Tongue (tissue), 3 donors: ENCODE measurements at places on chromosomes 12 and 14. TPM values are rescaled to one million over a fixed set of nuclear protein-coding genes. Genes with fewer than 3 reads are reported as not detected.

DNA sequence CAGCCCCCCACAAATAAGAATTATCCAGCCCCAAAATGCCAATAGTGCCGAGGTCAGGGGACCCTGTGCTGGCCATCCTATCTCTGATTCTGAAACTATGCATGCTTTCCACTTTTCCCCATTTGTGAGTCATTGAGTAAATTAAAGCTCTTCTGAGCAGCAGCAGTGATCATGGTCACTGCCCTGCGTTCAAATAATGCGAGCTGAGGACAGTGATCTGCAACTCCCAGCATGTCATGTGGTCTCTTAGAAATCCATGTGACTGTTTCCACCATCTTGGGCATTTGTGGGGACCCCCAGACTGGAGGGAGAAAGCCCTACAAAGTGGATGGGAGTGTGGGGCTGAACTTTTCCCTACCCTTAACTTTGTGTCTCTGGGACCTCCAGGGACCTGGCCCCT is 53.8 kb downstream of the C14orf132 start:
- no peak for DNase-seq

Gene PLEKHH1
- total RNA-seq, result 4.3 TPM

GRCh38 chr12:124293286-124294003 is 1.4 kb upstream of the RFLNA start:
- no peak for DNase-seq

- DNase-seq, result no peak
Measured at GRCh38 chr14:39762576-39763401, 330.6 kb upstream of the FBXO33 start.

- DNase-seq, result no peak
Measured at GRCh38 chr14:56046546-56046945, 71.7 kb upstream of the PELI2 start.

DNA sequence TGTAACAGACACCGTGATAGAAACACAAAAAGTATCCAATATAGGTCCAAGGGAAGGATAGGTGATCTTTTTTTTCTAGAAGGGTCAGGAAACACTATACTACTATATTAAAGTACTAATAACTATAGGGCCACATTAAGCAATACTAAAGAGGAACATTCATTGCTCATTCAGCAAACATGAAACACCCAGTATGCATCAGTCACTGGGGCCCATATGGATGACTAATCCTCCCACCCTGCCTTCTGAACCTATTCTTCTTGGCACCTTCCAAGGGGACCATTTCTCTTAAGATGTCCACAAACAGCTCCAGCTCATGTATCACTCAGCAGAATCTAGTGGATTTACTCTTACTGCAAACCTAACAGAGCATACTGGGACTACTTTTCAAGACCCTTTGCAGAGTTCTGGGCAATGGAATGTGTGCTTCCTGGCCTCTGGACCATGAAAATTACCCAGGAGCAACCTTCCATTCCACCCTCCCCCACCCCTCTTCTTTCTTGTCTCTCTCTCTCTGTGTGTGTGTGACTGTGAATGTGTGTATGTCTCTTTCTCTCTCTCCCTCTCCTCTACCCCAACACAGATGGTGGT is 187.9 kb downstream of the EPS8 start:
- no peak for DNase-seq

GRCh38 chr12:47947341-47947740 is 16.1 kb upstream of the TMEM106C start:
- peak; percentile 58 for DNase-seq

GRCh38 chr14:55731881-55732498 is 152.0 kb downstream of the KTN1 start:
- DNase-seq, result peak; percentile 45

GRCh38 chr12:108308395-108309085 is 30.6 kb downstream of the CMKLR1 start:
- DNase-seq, result peak; percentile 37

DNA sequence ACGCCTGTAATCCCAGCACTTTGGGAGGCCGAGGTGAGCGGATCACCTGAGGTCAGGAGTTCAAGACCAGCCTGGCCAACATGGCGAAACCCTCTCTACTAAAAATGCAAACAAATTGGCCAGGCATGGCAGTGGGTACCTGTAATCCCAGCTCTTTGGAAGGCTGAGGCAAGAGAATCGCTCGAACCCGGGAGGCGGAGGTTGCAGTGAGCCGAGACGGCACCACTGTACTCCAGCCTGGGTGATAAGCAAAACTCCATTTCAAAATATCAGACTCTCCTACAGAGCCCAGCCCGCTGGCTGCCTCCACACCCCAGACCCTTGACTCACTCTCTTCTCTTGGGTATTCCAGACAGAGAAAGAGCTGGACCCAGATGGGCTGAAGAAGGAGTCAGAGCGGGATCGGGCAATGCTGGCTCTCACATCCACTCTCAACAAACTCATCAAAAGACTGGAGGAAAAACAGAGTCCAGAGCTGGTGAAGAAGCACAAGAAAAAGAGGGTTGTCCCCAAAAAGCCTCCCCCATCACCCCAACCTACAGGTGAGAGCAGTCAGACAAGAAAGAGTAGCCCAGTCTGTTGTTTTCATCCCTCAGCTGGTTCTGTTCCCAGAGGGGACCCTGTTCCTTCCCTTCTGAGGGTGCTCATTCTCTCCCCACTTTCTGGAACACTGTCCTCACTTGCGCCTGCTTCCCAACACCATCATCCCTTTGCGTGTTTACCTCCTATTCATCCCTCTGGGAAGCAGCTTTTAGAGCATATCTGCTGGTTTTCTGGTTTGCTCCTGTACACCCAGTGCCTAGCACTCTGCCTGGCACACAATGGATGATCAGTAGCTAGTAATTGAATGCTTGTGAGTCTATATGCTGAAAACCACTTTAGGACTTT is 19.7 kb downstream of the AGAP2 start:
- DNase-seq, result no peak

Gene BHLHE41
- total RNA-seq, result 8.2 TPM

Gene TBC1D30
- 2.6 TPM for total RNA-seq

Gene C12orf54
- not detected for total RNA-seq

DNA sequence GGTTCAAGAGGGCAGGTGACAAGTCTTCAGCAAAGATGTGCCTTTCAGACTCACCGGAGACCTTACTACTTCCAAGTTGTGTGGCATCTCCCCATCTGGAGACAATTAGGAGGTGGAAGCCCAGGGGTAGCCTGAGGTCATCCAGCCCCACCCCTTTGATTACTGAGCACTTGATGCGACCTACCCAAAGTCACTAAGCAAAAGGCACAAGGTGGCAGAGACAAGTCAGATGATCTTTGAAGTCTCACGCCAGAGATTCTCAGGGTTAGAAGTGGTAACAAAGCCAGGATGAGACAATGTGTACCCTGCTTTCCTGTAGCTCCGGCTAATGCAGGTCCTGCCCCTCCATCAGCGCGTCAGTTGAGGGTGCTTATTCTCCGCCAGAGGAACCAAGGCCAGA is 1.4 kb upstream of the FOXN3 start:
- no peak for DNase-seq

GRCh38 chr14:65772921-65773574 is 360.5 kb downstream of the FUT8 start:
- DNase-seq, result peak; percentile 19

GRCh38 chr12:116647813-116648212 is 88.6 kb downstream of the MAP1LC3B2 start:
- DNase-seq, result no peak

GRCh38 chr14:26289891-26290486 is 307.8 kb downstream of the NOVA1 start:
- DNase-seq, result peak; percentile 36

DNA sequence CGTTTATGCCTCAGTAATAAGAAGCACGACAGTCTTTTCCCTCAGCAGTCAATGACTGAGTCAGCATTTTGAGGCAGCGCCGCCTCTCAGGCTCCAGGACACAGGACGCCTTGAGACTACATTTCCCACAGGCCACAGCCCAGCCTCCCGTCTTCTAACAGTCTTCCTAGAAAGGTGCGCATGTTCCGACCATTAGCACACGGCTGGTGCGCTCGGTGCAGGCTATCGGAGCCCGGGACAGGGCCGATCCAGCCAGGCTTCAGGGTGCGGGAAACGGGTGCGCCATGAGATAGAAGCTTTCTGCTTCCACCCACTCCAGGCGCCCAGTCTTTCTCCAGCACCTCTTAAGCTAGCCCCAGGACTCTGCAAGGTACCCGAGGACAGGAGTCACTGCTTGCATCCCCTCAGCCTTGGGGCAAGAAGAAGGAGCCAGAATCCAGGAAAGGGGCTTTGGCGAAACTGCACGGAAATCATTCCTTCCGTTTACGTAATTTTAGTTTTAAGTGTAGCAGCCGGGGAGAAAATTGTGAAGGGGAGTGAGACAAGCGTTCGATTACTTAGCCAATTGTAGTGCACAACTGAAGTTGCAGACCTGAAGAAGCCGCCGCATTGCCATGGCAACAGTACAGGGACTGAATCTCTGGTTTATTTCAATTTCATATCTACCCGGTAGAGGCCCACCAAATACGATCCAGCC is 54.0 kb downstream of the ZNF641 start:
- DNase-seq, result peak; percentile 87

GRCh38 chr12:55694651-55695050 is 13.1 kb downstream of the ITGA7 start:
- DNase-seq, result no peak

Gene TMEM63C
- total RNA-seq, result 0.92 TPM

- peak; percentile 38 for DNase-seq
Measured at GRCh38 chr12:121576851-121577391, 3.9 kb downstream of the KDM2B start.

- DNase-seq, result no peak
Measured at GRCh38 chr14:71942904-71943694, 10.9 kb downstream of the RGS6 start.

Gene GLS2
- 0.21 TPM for total RNA-seq

DNA sequence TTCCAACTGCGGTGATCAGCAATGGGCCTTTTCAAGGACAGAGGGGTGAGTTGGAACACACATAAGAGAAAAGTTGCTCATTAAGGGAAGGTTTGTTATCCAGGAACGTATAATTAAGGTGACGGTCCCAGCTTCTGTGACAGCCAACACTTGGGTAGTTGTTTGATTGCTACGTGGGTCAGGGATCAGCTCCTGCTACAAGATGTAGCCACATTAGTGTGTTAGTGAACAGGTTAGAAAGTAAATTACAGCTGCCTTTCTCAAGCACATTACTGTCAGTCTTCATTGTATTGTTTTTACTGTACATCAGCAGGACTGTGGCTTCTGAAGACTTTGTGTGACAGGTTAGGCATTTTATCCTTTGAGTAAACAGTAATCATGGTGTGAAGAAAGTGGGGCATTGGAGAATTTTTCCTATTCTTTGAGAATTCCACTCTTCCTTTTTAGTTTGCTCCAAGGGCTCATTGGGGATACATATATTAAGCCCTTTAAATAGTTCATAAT is 230.5 kb downstream of the EGLN3 start:
- DNase-seq, result no peak

DNA sequence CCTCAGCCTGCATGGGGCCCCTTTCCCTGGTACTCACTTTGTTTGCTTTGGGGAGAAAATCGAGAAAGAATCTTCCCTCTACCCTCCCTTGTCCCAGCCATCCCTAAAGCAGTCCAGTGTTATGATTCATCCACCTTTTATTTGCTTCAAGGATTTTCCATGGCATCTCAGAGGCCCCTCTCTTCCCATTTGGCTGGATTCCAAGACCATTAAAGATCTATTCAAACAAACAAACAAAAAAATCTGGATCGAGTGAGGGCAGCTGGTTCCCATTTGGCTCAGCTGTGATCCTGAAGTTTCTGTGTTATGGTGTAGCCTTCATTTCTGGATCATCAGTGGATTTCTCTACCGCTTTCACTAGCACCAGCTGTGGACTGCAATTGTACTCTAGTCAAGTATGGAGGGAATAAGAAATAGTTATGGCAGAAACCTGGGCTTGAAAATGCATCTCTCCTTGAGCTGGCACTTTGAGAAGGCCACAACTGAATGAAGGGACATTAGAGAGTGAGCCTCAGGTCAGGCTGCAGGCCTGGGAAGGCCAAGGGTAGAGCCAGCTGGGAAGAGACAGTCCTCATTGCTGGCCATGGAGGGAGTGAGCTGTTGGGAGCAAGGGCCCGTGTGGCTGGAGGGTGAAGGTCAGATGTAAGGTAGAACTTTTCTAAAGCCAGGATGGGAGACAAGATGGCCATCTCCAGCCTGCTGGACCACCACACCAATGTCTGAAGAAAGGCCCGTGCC is 13.7 kb downstream of the KRT71 start:
- DNase-seq, result peak; percentile 88

Gene FZD10
- total RNA-seq, result 10.1 TPM

GRCh38 chr12:111827907-111828306 is 14.1 kb upstream of the MAPKAPK5 start:
- no peak for DNase-seq

Gene OR4E2
- total RNA-seq, result not detected

DNA sequence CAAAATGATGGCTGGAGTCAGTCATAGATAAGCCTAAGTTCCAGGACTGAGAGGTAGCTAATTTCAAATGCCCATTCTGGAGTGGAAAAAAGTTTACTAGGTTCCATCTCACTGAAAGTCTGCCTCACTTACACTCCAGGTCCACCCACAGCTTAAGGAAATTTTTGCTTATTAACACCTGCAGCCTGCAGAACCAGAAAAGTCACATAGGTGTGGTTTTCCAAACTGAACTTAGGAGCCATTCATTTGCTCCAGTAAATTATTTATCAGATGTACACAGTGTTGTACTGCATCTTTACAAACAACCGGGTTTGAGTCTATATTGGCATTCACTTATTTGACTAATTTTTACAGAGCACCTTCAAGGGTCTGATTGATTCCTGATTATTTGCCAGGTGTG is 157.4 kb upstream of the ARID2 start:
- no peak for DNase-seq

Gene VRTN
- total RNA-seq, result not detected

DNA sequence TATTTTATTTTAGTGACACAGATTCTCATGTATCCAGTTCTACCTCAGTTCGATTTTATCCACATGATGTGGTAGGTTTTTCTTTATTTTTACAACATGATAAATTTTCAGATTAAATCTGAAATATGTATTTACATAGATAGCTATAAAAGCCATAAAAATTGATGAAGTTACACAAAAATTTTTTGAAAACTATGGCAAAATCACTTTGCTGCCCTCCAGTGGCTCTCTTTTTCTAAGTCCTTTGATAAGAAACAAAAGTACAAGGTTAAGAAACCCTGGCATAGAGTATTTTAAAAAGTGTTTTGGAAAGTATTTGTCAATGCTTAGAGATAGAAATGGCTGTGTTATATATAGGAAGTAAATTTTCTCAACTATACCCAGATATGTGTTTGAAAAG is 104.2 kb downstream of the PCNX1 start:
- no peak for DNase-seq

Gene ASB2
- total RNA-seq, result 69.5 TPM

DNA sequence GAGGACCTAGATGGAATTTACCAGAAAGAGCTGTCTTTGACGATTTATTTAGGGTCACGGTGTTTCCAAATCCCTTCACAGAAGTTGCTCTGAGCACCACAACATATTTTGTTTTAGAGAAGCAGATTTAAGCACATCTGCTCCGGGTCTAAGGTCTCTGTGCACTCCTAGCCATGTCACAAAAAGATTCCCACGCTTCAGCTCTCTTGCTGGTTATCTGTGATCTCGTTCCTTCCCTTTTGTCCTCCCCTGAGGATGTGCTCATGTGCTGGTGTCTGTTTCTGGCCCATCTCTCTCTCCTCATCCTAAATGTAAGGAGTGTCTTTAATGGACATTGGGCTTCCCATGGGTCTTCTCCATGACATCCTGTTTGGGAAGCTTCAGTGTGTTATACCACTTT is 53.7 kb upstream of the GNPNAT1 start:
- DNase-seq, result peak; percentile 30
